ENCODE measurements at places on chromosomes 3 and 15.

DNA sequence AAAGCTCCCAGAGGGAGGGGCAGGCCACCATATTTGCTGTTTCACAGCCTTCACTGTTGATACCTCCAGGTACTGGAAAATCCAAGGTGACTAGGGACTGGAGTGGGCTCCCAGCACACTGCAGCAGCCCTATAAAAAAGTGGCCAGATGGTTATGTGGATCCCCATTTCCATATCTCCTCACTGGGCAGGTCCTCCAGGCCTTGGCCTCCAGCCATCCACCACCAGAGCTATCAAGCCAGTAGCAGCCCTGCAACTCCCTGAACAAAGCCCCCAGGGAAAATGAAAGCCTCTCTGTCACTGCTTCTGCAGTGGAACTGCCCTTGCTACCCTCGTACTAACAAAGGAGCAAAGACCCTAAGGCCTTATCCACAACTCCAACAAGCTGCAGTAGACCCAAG lies 58.4 kb downstream of the ILDR1 start:
- DNase-seq: no peak

DNA sequence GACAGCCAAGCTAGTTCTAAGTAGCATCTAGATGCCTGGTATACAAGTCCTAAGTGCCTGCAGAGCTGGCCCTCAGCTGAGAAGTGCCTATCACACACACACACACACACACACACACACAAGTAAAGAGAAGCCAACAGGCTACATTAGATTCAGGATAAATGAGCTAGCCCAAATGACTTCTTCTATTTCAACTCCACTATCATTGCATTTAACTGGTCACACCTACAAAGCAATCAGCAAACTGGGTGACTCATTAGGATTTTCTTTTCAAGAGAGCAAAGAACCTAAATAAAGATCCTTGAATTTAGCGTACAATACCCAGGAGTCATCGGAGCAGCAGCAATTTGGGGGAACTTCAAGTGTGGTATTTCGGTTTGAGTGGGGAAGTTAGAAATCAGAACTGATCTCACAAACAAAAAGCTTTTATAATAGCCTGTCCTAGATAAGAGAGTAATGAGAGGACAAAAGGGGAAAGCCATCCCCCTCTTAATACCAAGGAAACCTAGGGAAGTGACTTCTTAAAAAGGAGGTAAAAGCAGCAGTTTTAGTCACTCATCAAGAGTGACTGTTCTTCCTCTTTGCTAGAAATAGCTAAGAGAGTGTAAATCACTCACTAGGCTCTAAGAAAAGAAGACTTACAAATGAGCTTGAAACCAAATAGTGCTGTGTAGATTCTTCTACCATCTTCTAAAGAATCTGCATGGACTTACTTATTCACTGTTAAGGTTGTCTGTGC lies 112.7 kb downstream of the TNIK start:
- no peak for DNase-seq

DNA sequence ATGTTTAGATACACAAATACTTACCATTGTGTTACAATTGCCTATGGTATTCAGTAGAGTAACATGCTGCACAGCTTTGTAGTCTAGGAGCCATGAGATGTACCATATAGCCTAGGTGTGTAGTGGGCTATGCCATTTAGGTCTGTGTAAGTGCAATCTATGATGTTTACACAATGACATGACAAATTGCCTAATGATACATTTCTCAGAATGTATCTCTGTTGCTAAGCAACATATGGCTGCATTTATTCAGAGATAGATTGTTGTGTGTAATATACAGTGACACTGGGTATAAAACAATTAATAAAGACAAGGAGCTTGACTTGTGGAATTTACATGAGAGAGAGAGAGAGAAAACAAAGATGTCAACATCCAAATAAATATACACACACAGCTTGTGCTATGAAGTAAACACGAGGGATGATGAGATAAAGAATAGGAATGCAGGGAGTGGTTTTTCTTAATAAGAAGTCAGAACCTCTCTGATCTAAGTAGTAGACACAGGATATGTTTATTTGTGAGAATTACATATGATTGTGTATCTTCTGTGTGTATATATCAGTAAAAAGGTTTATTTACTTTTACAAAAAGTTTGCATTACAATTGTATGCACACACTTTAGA lies 110.0 kb downstream of the KCNAB1 start:
- no peak for DNase-seq

- no peak for DNase-seq
Observed at GRCh38 chr3:100227511-100227921, 33.3 kb upstream of the TBC1D23 start.

DNA sequence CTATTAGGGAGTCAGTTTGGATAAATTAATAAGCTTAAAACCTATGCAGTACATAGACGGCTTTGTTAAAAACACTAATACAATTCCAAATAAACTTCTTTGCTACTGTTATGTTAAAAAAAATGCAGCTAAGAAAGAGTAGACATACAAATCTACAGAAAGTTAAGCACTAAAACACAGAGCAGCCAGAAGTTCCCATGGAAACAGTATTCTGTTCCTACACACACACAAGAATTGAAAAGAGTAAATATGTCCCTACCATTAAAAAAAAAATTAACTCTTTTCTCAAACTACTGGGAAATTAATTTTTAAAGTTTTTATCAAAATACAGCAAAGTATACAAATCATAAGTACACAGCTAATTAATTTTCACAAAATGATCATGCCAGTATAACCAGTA lies 71.6 kb downstream of the CLASP2 start:
- no peak for DNase-seq

DNA sequence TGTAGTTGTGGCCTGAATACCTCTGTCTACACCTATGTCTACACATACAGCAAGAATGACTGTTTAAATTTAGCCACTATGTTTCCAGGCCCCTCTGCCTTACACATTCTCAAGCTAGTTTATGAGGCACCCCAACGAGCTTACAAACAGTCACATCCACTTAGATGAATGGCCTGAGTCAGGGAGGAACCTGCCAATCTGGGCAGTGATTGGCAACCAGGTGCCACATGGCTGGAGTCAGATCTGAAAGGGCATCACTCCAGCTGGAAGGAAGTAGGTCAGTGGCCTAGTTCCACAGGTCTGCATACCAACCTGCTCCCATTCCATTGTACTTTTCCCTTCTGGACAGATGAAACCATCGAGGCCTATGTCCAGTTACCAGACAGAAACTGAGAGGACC lies 136.3 kb downstream of the FOXP1 start:
- no peak for DNase-seq

DNA sequence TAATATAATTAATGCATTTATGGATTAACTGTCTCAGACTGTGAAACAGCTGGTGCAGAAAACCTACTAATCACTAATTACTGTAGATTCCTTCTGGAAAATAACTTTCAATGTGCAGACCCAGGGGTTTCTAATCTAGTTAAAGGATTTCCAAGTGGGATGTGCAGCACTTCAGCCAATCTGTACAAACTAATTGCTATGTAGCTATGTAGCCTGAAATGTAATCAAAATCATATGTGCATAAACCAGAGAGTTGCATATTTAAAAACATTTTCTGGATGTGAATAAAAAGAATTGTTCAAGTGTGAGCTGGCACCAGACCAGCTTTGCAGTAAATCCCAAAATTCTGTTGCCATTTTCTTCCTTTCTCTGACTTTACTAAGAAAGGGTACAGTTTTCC lies 127.5 kb upstream of the CD96 start:
- no peak for DNase-seq

- no peak for DNase-seq
Observed at GRCh38 chr3:127212231-127212630, 19.3 kb downstream of the PRR23E start.

GRCh38 chr15:42375941-42376340 lies 16.6 kb downstream of the CAPN3 start:
- no peak for DNase-seq

DNA sequence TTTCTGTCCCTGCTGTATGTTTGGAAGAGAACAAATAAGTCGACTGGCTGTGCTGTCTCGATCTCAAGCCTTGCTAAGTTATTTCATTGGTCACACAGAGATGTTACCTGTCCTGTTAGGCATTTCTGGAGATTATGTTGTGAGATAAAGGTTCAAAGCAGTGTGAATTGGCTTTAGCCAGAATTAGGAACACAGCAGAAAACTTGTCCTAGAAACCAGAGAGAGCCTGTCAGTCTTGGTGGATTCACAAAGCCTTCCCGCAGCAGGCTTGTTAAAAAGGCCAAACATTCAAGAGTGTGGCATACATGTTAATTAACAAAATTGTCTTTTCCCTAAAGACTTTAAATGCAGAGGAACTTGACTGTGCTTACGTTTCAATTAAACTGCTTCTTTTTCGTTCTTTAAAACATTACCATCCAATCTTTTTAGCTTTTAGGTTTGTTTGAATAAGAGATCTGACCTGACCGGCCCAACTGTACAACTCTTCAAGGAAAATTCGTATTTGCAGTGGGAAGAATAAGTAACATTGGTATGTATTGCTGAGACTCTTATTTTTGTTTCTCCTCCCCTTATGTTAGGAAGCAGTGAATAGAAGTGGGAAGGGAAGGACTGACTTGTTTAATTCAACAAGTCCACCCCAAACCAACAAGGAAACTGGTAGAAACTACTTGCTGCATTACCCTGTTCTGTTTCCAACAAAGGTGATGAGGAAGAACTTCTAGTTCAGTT lies 25.2 kb downstream of the ABHD2 start:
- DNase-seq: no peak

GRCh38 chr15:45637552-45638033 lies 2.8 kb downstream of the SQOR start:
- no peak for DNase-seq

GRCh38 chr15:100849021-100849854 lies 30.4 kb upstream of the ALDH1A3 start:
- peak; percentile 21 for DNase-seq

DNA sequence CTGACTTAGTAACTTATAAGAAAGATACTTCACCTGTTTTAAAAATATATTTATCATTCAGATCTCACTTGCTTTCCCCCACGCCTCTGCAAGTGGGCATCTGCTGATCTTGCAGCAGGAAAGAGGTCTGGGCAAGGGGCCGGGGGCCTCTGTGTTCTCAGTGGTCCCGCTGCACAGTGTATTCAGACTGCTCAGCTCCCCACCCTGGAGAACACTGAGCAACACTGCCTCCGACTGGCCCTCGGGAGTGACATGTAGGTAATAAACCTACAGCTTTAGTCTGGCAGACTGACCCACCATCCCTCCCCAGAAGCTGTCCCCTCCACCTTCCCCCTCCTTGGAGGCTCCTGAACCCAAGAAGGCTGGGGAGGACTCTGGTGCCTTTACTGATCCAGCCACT lies 43.8 kb downstream of the GABRB3 start:
- no peak for DNase-seq

DNA sequence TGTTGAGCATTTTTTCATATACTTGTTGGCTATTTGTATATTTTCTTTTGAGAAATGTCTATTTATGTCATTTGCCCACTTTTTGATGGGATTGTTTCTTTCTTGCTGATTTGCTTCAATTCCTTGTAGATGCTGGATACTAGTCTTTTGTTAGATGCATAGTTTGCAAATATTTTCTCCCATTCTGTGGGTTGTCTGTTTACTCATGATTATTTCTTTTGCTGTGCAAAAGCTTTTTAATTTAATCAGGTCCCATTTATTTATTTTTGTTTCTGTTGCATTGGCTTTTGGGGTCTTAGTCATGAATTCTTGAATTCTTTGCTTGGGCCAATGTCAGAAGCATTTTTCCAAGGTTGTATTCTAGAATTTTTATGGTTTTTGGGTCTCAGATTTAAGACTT lies 251.7 kb downstream of the WNT5A start:
- DNase-seq: no peak

GRCh38 chr3:159818997-159819500 lies 169.6 kb upstream of the IL12A start:
- DNase-seq: no peak

- no peak for DNase-seq
Observed at GRCh38 chr3:141379250-141379966, 11.1 kb downstream of the ZBTB38 start.

DNA sequence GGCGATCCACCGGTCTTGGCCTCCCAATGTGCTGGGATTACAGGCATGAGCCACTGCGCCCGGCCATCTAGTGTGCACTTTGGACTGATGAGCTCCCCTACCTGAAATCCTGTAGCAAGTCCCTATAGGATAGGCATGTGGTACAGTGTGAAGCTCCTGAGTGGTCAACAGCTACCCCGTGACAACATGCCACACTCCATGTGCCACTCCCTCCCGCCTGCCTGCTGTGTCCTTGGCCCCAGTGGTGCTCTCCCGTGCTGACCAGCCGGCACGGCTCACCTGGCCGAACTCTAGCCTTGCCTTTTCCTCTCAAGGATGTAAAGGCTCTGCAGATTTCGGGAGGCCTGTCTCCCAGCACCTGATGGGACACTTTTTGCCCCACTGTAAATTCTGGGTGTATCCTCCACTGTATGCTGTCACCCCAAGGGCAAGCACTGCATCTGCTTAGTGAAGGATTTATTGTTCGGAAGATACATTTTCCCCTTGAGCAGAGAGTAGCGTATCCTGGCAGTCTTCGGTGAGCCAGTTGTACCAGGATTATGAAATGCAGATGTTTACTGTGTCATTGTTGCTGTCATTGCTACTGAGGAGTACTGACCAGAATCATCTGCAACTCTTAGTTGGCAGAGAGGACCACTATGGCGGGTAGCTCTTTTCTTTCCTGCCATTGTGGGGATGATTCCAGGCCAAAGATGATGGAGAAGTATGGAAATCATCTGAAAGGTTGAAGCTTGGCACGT lies 64.7 kb downstream of the IGF1R start:
- DNase-seq: no peak

DNA sequence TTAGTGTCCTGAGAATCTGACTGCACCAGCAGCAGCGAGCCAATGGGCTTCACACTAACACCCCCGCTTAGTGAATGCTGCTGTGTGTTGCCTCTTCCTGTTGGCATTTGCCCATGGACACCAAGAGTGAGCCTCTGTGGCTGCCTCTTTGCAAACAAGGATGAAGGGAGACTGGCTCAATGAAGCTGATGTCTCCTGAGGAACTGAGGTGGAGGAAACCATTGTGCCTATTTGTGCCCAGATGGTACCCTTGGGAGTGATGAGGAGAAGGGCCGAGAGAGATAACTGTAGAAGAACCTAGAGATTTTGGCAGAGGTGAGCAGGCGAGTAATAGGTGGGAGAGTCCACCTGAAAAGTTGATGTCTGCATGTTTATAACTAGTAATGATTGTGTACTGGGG lies 51.2 kb downstream of the IL20RB start:
- DNase-seq: no peak

- no peak for DNase-seq
Observed at GRCh38 chr15:59224474-59224873, 17.8 kb downstream of the LDHAL6B start.
